Stimulated activated CD4-positive, alpha-beta T cell treated with anti-CD3 and anti-CD28 coated beads, Interleukin-4, amount 100 ng/mL, for 24 hours (primary cell): ENCODE measurements at places on chromosomes 3 and 15.

GRCh38 chr15:33730815-33731214 is 237.5 kb upstream of the CHRM5 start:
- DNase-seq, result no peak

- no peak for DNase-seq
These were observed 24.6 kb downstream of the SPPL2A start for GRCh38 chr15:50740955-50741354.

- DNase-seq, result no peak
These were observed 63.2 kb downstream of the MEIS2 start for GRCh38 chr15:37037071-37037655.

GRCh38 chr3:43031485-43031884 is 52.4 kb downstream of the GASK1A start:
- DNase-seq, result no peak

- DNase-seq, result no peak
These were observed 2.4 kb downstream of the CCR2 start for GRCh38 chr3:46356276-46356675.

- DNase-seq, result peak; percentile 22
These were observed 476 bp downstream of the IP6K2 start for GRCh38 chr3:48716508-48716981.

DNA sequence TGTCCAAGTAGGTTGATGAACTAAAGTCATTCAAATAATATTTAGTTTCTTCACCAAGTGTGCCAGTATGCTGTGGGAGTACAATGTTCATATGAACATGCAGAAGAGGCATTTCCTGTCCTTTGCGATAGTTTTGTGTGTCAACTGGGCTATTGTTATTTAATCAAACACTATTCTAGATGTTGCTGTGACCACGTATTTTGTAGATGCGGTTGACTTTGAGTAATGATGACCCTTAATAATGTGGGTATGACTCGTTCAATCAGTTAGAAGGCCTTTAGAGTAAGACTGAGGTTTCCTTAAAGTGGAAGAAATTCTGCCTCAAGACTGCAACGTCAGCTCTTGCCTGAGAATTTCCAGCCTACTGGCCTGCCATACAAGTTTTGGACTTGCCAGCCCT is 470.7 kb upstream of the CBLB start:
- DNase-seq, result no peak

- no peak for DNase-seq
These were observed 10.2 kb downstream of the GLCE start for GRCh38 chr15:69170597-69170996.

GRCh38 chr3:73228000-73228399 is 166.5 kb downstream of the EBLN2 start:
- DNase-seq, result no peak

DNA sequence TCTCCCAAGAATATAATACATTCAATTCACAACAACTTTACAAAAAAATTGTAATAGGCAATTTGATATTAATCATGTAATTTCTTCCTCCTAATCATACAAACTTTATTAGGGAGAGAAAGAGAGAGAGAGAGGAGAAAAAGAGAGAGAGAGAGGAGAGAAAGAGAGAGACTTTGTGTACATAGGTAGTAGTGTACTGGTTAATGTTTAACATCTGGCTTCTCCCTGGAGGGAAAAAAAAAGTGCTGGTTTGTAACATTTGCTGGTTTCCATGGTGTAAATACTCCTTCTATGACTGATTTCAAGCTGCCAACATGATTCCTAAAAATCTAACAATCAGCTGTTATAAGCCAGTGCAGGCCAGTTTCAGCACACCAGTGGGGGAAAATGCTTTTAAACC is 98.0 kb upstream of the ARHGEF26 start:
- no peak for DNase-seq

GRCh38 chr3:197337656-197338055 is 39.2 kb upstream of the DLG1 start:
- DNase-seq, result no peak

DNA sequence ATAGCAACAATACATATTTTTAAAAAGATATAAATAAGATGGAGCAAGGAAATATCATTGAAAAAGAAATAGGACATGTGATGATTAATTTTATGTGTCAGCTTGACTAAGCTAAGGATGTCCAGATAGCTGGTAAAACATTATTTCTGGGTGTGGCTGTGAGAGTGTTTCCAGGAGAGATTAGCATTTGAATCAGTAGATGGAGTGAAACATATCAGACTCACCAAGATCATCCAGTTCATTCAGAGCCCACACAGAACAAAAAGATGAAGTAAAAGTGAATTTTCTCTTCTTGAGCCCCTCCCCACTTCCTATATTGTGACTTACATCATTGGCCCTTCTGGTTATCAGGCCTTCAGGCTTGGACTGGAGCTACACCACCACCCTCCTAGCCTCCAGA is 61.6 kb upstream of the TUSC7 start:
- no peak for DNase-seq
